DMS 273 treated with DMSO at 0.1 percent for 48 hours (cell line): ENCODE measurements at places on chromosomes 16 and 17.

GRCh38 chr16:10968498-10968897 lies 24.1 kb downstream of the CLEC16A start:
- DNase-seq: no peak

DNA sequence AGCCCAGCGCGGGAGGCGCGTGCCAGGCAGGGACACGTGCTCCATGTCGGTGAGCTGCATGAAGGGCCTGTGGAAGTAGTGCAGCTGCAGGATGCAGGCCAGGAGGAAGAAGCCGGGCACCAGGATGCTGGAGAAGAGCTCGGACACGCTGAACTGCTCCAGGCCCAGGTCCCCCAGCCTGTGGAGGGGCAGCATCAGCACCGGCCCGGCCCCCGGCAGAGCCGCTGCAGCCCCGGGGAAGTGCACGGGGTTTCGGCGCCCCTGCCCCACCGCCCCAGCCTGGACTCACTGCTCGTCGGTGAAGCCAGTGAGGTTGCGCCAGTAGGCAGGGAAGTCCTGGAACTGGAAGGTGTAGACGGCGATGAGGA lies 28.0 kb downstream of the CTU2 start:
- no peak for DNase-seq

DNA sequence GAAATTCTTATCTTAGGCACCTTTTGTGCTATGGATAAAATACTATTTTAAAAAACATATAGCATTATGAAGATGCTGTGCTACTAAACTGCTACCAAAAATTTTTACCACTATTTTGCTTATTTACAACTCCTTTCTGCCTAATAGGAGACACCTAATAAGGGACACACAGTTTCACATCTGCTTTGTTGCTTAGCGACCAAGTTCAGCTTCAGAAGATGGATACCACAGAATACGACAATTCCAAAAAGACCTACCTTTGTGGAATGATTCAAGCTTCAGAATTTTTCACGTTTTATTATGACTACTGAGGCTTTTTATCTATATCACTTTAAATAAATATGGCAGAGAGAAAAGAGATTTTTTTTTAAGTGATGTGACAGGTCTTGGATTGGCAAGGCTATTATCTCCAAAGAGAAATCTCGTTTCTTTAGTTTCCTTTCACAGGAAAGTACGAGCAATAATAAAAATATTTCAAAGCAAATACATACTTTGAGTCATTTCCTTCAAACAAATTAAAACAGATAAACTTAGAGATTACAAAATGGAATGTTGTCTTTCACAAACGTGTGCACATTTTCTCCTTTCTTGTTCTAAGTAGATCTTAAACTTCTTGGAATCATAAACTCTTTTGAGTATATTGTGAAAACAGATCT lies 35.4 kb downstream of the SPAG9 start:
- no peak for DNase-seq

DNA sequence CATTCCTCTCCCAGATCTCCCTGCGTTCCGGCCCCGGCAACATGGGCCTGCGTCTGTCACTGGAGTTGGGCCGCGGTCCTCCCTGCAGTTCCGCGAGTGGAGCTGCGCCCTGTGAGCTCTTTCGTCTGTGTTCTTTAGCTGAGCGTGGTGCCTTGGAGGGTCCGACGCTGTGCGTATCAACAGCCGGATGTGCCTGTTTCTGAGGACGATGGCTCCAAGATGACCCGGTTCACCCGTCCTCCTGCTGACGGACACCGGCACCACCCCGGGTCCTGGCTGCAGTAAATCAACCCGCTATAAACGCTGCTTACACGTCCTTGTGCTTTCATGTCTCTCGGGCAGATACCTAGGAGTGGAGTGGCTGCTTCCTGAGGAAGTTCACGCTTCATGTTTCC lies 44.8 kb upstream of the GNG13 start:
- DNase-seq: no peak

GRCh38 chr17:15157051-15157450 lies 108.1 kb downstream of the PMP22 start:
- no peak for DNase-seq
